ENCODE measurements at places on chromosomes 13 and 19. TPM values are rescaled to one million over a fixed set of nuclear protein-coding genes. Genes with fewer than 3 reads are reported as not detected.

GRCh38 chr13:44719857-44720671 is 143.9 kb upstream of the TSC22D1 start:
- DNase-seq: no peak

DNA sequence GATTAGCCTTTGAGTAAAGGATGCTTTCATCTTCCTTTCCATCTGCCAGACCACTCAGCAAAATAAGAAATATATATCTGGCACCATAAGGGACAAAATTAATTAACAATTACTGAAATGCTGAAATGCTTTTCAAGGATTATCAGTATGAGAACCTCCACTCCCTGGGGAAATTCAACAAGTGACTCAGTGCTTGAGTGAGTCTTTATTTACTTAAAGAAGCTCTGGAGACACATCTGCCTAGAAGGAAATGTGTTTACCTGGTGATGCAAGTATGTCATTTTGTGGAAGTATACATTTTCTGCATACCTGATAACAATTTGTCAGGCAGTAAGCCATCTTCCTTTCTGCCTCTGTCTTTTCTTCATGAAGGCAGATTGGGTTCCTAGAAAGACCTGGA is 23.4 kb downstream of the ZNF560 start:
- no peak for DNase-seq

- no peak for DNase-seq
These were observed 600 bp upstream of the HMGB1 start for GRCh38 chr13:30466358-30466714.

DNA sequence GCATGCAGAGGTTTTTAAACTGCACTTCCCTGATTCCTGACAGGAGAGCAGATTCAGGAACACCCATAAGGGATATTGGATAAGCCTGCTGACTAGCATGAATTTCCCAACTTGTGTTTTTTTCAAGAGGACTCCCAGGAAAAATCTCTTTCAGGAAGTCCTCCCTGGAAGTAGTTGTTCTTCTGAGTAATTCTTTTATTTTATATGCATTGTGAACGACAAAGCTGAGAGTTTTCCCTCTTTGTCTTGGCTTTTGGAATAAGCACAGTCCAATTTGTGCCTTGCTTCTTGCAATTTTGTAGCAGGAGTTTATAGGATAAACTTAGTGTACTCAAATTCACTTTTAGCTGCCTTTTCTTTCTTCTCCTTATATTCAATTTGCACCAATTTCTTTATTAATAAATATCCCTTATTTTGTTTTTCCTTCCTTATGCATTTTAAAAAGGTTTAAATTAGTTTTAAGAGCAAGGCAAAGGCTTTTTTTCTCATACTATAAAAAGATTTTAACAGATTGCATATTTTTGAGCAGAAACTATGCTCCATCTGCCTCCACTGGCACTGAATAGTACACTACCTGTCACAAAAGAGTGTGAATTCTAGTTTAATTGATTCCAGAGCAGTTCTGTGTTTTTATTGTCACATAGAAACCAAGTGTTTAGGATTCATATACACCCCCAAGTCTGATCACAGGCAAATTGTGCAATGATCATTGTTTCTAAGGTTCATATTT is 543.3 kb upstream of the SPRY2 start:
- no peak for DNase-seq

GRCh38 chr19:4969772-4970531 is 1.0 kb downstream of the KDM4B start:
- DNase-seq: no peak

DNA sequence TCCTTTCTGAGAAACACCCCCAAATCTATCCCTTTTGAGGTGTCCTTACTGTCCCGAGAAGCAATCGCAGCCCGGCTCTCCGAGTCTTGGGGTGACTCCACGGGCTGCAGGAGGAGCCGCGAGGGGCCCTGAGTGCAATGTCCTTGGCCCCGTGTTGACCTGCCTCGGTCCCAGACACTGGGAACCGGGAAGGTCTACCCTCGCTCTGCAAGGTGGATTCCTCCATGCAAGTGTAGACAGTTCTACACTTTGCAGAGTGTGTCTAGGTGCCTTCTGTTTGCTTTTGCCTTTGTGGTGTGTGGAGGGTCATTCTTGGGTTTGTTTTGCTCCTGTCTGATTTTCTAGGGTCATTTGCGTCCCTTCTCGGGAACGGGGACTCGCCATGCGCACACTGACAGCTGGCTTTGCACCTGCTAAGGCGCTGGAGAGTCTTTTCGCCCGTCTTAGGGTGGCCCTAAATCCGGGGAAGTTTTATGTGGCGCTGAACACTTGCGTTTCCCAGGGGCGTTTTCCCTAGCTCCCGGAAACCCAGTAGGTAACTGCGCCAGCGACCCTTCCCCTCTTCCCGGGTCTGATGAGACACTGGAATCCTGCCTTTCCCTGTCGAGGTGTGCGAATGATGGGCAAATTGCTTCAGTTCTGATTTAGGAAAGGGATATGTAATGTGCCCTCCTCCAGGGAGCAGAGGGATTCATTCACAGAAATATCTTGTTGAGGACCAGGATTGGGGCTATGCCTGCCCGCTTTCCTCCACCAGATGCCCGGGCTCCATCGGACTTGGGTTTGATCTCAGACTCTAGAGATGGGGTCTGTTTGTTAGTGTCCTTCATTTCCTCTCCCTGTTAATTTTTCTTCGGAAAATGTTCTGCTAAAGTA is 755 bp downstream of the SERTM1 start:
- no peak for DNase-seq

GRCh38 chr19:10694706-10695307 is 6.4 kb upstream of the QTRT1 start:
- DNase-seq: no peak

- no peak for DNase-seq
These were observed 19.6 kb downstream of the TMEM150B start for GRCh38 chr19:55305491-55305890.

- DNase-seq: no peak
These were observed 6.6 kb downstream of the SSBP4 start for GRCh38 chr19:18425515-18426415.

DNA sequence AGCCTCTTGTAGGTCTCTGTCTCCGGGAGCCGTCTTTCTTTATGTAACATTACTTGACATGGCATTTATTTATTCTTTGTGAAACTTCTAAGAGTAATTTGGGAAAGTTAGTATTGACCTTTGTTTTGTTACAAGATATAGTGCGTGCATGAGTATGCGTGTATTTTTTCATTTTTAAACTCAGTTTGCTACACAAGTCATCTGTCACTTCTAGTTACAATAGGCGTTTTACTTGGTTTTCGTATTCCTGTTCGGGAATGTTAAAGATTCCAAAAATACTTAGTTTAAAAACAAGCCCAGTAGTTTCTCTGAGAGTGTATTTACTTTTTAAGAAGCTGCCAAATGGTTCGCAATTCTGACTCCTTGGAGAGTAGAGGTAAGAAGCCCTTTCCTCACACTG is 3.2 kb downstream of the PDS5B start:
- DNase-seq: no peak

- DNase-seq: no peak
These were observed 78.6 kb upstream of the DOCK9 start for GRCh38 chr13:99056381-99057014.

GRCh38 chr19:5030822-5031221 is 61.9 kb downstream of the KDM4B start:
- DNase-seq: no peak

The SULT2B1 gene
- total RNA-seq: 14.4 TPM

The NOVA2 gene
- total RNA-seq: 18.8 TPM

Measured in lower lobe of right lung (tissue), 2 donors.